ENCODE measurements at places on chromosomes 7 and 10. TPM values are rescaled to one million over a fixed set of nuclear protein-coding genes. Genes with fewer than 3 reads are reported as not detected.

FAM13C gene
- not detected for total RNA-seq

SSMEM1 gene
- not detected for total RNA-seq

PDE1C gene
- not detected for total RNA-seq

HTR7 gene
- total RNA-seq, result not detected

TMEM273 gene
- total RNA-seq, result 60.2 TPM
